ENCODE measurements at places on chromosomes 6 and 20. TPM values are rescaled to one million over a fixed set of nuclear protein-coding genes. Genes with fewer than 3 reads are reported as not detected.
A peak's percentile ranks its signal among the peaks of the same experiment; 100 is the strongest.

DNA sequence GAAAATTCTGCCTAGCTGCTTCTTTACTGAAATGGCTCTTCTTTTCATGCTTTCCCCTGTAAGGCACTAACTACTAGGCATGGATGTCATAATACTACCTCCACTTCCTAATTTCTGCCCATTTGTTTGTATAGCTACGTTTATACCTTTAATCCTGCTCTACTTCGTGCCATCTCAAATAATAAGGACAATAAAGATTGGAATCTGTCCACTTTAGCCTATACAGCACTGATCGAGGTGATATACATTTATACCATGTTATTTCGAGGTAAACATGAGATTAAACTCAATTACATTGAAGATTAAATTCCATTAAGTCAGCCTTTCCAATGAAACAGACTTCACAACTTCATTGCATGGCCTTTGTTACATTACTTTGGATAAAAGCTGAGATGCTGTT, 390.6 kb upstream of the MARCKS start:
- DNase-seq, result no peak

- peak; percentile 13 for DNase-seq
Observed at GRCh38 chr20:8744228-8744844, 324.6 kb upstream of the PLCB4 start.

DNA sequence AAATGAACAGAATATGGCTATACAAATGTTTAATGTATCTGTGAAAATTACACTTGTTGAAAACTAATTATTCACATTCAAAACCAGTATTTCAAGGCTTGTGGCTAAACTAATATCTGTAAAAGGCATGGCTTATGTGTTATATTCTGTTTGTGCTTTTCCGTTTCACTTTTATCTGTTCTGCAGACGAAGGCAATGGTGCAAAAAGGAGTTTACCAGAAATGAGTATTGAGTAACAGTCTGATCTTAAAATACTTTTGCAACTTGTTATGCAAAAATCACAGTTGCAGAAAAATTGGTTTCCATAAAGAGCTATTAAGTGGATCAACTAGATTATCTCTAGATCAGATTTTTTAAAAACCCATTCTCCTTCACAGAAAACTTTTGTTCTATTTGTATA, 9.4 kb upstream of the STX11 start:
- no peak for DNase-seq

DNA sequence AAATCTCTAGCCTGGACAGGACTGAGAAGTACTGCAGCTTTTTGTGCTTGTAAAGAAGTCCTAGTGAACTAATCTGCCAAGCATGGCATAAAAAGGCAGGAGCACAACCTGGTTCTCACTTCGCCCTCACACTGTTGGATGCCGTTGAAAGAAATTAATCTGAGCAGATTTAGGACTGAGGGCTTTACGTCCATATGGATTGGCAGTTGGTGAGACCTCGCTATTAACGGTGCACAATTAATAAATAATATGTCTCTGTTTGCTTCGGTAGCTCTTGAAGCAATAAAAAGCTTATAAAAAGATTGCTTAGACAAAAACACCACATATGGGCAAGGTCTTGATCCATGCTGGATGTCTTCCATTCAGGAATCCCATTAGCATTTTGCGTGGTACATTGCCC, 185.6 kb upstream of the EPHA7 start:
- DNase-seq, result no peak

GRCh38 chr20:35552914-35553313, 11.0 kb downstream of the ERGIC3 start:
- DNase-seq, result no peak

- peak; percentile 89 for DNase-seq
Observed at GRCh38 chr6:158284007-158284875, 28.0 kb upstream of the TULP4 start.

DNA sequence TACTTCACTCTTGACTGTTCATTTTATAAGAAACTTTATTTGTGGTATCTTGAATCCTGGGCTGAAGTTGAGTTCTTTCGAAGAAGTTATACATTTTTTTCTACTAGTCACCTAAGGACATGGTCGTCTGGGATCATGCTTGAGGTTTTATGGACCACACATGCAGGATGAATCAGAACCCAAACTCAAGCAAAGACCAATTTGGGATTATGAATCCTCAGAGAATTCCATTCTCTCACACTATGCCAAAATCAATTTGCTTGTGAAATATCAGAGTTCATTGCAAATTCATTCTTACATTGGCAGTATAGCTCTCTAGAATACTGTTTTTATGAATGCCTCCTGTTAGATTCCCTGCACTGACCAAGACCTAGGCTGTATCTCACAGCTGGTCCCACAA, 114.3 kb upstream of the HDAC2 start:
- DNase-seq, result peak; percentile 62

DNA sequence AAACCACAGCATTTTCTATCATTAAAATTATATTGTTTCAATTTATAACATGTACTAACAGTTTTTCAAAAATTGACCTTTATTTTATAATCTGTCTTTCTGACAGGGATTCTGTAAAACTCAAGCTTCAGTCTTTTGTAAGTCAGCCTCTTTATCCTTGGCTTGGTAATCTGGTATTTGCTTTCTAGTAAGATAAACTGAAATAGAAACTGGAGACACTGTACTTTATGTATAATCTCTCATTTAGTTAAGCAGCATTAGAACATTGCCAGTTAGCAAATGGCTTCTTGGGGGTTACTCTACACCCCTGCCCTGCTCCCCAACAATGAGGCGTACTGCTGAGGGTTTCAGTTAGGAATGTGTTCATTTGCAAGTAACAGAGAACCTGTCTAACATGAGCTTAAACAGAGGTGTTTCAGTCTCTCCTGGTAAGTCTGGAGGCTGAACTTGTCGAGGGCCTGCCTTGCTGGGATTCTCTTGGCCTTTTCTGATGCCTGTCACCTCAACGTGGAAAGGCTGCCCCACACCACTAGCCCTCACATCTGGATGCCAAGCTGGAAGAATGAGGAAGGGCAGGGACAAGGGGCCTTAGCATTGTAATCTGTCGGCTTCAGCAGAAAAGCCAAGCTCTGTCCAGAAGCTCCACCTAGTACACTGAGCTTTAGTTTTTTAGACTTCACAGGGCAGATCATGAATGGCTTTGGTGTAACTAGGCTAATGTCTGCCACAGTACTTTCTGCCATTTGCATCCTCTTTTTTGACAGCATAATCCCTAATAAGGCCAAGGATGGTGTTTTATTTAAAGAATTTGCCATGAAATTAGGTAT, 34.8 kb downstream of the SH3BGRL2 start:
- no peak for DNase-seq

DNA sequence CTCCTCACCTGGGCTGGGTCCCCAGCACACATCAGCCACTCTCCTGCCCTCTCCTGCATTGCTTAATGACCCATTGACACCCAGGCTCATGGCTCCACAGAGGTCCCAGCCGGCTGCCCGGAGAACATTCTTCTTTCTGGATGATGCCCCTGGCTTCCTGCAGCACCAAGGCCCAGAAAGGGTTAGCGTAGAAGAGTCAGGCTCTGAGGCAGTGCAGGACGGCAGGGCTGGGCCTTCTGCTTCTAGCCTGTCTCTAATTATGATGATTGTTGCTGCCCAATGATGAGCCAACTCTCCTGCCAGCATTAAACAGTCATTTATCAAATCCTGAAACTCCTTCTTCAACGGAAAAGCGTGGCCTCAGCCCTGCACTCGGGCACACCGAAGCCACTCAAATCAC, 66.4 kb downstream of the ZNF217 start:
- DNase-seq, result no peak

DNA sequence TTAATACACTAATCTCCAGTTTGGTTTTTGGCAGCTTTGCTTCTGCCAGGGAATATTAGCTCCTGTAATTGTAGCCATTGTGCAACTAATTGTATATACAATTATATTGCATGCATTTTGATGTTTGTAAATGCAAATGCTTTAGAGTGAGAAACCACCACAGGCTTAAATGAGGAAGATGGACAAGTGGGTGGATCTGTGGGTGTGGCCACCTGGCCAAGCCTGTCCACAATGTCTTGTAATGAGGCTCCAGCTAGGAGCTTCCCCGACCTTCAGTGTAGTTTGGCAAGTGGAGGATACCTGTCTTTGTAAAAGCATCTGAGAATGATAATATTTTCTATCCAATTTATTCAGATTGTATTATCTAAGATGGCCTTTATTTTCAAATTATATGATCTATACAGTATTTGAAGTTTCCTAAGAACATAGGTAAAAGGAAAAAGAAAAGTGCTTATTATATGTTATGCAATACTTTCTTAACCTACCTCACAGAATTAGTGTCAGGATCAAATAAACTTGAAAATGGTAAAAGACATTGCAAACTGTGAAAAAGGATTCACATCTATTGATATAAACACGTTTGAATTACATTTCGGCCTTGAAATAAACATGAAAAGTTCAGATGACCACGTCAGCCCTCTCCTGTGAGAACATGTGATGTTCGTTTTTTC, 49.3 kb upstream of the ARID1B start:
- DNase-seq, result no peak

DNA sequence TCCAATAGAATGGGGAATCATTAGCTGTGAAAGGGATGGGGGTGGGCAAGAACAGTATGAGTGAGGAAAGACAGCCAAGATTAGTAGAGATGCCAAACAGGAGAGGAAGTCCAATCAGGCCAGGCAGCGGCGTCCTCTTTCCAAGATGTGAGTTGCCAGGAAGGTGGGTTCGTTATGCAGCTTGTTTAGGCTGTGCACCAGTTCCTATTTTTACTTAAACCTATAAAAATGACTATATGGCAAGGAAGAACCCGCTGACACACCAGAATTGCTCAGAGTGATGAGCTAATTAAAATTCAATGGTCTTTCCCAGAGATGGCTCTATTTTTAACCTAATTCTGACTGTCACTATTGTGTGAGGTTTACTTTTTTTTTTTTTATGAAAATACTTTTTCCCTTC, 88.2 kb downstream of the SLC22A23 start:
- DNase-seq, result no peak

GRCh38 chr6:84220809-84221409, 6.5 kb downstream of the CEP162 start:
- no peak for DNase-seq

GRCh38 chr20:19961293-19961692, 55.9 kb upstream of the NAA20 start:
- no peak for DNase-seq

- no peak for DNase-seq
Observed at GRCh38 chr20:34175079-34175478, 63.0 kb upstream of the EIF2S2 start.

DNA sequence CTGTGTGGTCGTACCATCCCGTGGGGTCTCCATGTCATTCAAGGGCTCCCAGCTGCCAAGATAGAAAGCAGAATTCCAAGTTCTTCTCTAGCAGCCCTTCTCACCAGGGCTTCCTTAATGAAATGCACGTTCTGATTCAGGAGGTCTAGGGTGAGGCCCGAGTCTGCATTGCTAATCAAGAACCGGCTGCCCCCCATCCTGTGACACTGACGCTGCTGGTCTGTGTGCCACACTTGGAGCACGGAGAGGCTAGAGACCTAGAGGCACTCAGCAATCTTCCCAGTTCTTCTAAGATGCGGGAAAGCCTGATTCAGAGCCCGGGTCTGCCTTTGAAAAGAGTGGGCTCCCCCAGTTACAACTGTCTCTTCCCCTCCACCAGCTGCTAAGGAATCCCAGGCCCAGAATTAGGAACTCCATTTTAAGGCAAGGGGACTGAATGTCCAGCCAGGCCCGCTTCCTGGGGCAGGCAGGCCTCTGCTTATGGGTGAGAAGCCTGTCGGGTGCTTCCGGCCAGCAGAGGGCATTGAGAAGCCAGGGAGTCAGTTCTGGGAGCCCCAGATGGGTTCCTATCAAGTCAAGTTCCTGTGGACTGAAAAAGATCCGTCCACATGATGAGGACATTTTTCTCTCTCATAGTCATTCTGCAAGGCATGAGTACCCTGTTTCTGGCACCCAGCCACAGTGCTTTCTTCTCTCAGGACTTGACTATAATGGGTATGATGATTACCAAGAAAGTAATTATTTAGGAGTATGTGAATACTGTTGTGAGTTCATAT, 69.8 kb upstream of the RIN2 start:
- DNase-seq, result peak; percentile 96

DNA sequence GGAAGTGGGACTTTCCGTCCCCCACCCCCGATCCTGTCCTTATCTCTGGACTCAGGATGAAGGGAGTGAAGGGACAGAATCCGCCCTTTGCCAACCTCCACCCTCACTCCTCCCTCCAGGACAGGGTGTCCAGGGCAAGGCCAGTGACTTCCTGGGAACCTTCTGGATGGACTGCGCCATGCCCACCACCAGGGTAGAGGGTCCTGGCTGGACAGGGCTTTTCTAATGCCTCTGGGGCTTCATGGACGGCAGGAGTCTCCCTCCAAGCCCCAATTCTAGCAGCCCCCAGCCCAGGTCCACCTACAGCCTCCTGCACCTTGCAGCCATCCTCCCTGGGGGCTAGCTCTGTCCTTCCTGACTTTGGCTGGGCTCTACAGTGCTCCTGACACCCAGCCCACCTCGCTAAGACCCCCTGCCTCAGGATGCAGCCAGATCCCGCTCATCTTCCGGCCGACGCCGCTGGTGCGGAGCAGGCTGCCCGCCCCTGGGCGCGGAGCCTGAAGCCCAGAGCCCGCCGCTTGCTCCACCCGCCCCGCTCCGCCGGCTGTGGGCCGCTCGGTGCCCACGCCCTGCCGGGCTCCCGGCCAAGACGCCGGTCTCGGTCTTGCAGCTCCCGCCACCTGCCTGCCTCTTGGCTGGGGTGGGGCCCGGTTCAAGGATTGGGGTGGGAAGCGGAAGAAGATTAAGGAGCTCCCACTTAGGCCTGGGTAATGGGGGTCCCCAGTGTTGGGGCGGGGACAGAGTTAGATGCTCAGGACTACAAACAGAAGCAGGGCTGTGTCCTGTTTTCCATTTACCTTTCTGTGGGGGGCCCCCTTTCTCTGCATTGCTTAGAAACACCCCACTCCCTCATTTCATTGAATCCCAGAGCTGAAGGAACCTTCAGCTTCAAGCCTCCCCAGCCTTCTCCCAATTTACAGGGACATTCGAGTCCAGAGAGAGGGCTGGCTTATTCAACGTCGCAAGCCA, 72.8 kb downstream of the MDGA1 start:
- DNase-seq, result peak; percentile 90

- no peak for DNase-seq
Observed at GRCh38 chr6:101394936-101395335, 1.4 kb downstream of the GRIK2 start.

DNA sequence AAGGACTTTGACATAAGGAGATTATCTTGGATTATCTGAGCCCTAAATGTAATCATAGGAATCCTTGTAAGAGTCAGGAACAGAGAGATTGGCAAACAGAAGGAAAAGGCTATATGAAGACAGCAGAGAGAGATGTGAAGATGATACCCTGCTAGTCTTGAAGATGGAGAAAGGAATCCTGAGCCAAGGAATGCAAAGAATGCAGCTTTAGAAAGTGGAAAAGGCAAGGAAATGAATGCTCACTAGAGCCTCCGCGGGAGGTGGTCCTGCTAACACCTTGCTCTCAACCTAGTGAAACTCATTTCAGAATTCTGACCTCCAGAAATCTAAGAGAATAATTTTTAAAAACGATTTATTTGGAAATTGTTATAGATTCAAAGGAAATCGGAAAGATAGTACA, 117.1 kb downstream of the TBXT start:
- no peak for DNase-seq

- DNase-seq, result no peak
Observed at GRCh38 chr6:43616725-43617472, 12.2 kb downstream of the GTPBP2 start.

- DNase-seq, result no peak
Observed at GRCh38 chr6:159462431-159462830, 230.6 kb downstream of the SOD2 start.

GRCh38 chr6:32298632-32299336, 72.9 kb downstream of the TSBP1 start:
- DNase-seq, result peak; percentile 21

Gene SNPH
- 10.0 TPM for total RNA-seq

Gene PPP1R16B
- total RNA-seq, result not detected

Gene NQO2
- total RNA-seq, result 19.7 TPM

Gene AGER
- total RNA-seq, result under 0.01 TPM

Gene OR2B3
- not detected for total RNA-seq

Gene ERVFRD-1
- total RNA-seq, result not detected

Gene KCNS1
- total RNA-seq, result 0.59 TPM
